Stimulated activated CD4-positive, alpha-beta T cell treated with anti-CD3 and anti-CD28 coated beads, Interleukin-1b, Interleukin-23, amount 100 ng/mL, for 24 hours (primary cell): ENCODE measurements at places on chromosomes 7 and 10.

GRCh38 chr10:104937567-104937966 lies 296.5 kb downstream of the SORCS3 start:
- no peak for DNase-seq

GRCh38 chr10:46014206-46014605 lies 16.2 kb downstream of the NCOA4 start:
- DNase-seq: no peak

- DNase-seq: no peak
Observed at GRCh38 chr7:29565982-29566746, 2.5 kb downstream of the PRR15 start.

GRCh38 chr7:118325450-118325808 lies 100.9 kb downstream of the ANKRD7 start:
- no peak for DNase-seq

GRCh38 chr10:58023341-58024073 lies 244.2 kb downstream of the IPMK start:
- no peak for DNase-seq

- no peak for DNase-seq
Observed at GRCh38 chr7:113084496-113085172, 2.0 kb downstream of the GPR85 start.

- DNase-seq: no peak
Observed at GRCh38 chr7:28291559-28291958, 111.0 kb upstream of the JAZF1 start.

GRCh38 chr7:13979671-13980435 lies 9.6 kb downstream of the ETV1 start:
- DNase-seq: no peak

GRCh38 chr7:35250941-35251340 lies 3.0 kb downstream of the TBX20 start:
- no peak for DNase-seq

GRCh38 chr7:71633551-71634008 lies 501.6 kb downstream of the GALNT17 start:
- no peak for DNase-seq

- DNase-seq: no peak
Observed at GRCh38 chr10:23354630-23355279, 10.2 kb upstream of the C10orf67 start.

DNA sequence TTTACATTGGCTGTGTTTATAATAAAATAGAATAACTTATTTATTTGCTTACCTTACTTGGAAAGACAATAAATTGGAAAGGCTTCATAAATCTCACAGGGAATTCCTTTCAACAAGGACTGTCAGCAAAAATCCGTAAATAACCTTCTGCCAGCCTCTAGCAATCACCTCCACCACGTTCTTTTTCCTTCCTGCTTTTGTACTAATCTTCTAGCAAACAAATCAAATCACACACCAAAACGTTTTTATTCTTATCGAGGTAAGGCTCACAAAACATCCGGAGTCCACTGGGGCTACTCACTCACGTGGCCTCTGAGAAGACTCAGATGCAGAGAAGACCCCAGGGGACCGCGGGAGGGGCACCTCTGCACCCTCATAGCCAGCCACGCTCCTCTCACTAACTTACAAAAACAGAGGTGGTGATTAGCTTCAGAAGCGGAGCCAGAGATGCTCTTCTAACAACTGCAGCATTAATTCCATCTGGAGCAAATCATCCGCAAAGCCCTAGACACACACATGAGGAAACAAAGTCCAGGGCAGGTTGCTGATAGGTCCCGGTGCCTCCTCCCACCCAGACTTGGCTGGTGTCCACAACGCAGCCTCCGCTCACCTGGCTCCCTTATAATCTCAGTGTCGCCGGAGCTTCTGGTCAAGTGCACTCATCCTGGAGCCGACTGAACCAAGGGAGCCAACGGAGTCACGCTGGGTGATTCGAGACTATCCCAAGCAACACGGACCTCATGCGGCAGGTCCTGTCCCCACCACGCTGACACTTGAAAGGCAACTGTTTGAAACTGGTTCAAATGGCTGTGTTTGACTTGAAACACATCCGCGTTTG lies 22.5 kb downstream of the CTBP2 start:
- DNase-seq: no peak

- DNase-seq: no peak
Observed at GRCh38 chr10:124008187-124008586, 85.2 kb downstream of the CHST15 start.

- no peak for DNase-seq
Observed at GRCh38 chr10:80164596-80164995, 32.1 kb downstream of the PLAC9 start.

GRCh38 chr10:67079126-67079525 lies 153.3 kb downstream of the LRRTM3 start:
- DNase-seq: no peak

GRCh38 chr7:138829335-138829734 lies 31.3 kb upstream of the ATP6V0A4 start:
- DNase-seq: no peak

GRCh38 chr7:2200584-2200980 lies 32.2 kb downstream of the MAD1L1 start:
- DNase-seq: no peak

DNA sequence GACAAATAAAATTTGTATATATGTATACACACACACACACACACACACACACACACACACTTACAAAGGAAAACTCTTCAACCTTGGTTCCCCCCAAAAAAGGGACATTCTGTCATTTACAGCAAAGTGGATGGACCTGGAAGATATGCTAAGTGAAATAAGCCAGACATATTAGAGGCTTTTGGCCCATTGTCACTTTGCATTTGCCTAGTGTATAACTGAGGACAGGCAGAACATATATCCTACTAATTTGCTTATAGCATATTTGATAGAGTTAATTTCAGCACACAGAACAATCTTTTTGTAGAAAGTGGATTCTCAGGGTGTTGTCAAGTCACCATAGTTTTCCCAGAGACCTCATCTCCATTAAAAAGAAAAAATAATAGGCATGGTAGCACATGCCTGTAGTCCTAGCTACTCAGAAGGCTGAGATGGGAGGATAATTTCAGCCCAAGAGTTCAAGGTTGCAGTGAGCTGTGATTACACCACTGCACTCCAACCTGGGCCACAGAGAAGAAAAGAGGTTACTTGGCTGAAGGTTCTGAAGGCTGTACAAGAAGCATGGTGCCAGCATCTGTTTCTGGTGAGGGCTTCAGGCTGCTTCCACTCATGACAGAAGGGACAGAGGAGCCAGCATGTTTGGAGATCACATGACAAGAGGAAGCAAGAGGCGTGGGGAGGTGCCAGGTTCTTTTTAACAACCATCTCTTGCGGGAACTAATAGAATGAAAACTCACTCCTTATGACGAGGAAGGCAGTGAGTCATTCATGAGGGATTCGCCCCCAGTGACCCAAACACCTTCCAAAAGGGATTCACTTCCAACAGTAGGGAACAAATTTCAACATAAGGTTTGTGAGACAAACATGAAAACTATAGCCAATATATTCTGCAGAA lies 135.6 kb downstream of the TMEM168 start:
- DNase-seq: no peak

DNA sequence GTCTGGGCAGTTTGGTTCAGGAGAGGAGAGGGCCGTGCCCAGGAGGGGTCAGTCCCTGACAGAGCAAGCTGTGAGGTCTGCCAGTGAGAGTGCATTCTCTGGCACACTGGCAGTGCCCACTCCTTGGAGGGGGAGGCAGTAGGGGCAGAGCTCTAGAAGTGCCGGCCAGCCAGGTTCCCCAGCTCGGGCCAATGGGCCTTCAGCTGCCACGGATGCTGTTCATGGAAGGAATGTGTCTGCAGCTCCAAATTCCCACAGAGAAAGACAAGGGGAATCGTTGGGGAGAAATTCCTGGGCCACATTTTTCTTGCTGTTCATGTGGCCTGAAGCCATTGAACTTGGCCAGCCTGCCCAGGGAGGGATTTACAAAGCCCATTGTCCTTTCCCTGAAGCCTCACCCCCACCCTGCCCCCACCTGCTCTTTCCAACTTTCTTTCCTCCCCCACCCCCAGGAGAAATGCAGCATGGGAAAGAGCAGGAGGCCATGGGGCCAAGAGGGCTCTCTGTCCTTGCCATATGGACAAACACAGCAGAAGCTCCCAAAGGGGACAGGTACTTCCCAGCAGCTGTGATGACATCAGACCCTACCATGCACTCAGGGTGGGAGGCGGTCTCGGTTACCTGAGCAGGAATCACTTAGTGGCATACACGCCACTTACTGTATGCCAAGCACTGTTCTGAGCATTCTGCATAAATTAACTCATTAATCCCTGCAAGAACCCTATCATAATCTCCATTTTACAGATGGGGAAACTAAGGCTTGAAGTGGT lies 70.7 kb downstream of the ARHGAP22 start:
- no peak for DNase-seq

DNA sequence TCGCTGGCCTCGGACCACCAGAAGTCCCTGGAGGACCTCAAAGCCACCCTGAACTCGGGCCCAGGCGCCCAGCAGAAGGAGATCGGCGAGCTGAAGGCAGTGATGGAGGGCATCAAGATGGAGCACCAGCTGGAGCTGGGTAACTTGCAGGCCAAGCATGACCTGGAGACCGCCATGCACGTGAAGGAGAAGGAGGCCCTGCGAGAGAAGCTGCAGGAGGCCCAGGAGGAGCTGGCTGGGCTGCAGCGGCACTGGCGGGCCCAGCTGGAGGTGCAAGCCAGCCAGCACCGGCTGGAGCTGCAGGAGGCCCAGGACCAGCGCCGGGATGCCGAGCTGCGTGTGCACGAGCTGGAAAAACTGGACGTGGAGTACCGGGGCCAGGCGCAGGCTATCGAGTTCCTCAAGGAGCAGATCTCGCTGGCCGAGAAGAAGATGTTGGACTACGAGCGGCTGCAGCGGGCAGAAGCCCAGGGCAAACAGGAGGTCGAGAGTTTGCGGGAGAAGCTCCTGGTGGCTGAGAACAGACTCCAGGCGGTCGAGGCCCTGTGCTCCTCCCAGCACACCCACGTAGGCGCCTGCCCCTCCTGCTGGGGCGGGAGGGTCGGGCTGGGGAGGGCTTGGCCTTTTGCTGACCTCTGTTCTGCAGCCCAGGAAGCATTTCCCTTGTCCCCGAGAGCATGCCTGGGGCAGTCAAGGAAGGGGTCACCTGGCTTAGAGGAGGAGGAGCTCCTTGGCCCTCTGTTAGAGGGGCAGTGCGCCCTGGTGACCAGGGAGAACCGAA lies 77.3 kb upstream of the GTF2IRD1 start:
- no peak for DNase-seq
